ENCODE measurements at places on chromosomes 3 and 15.
A peak's percentile ranks its signal among the peaks of the same experiment; 100 is the strongest.

GRCh38 chr3:186511245-186511644, 32.9 kb downstream of the CRYGS start:
- no peak for DNase-seq

- no peak for DNase-seq
Observed at GRCh38 chr3:23985747-23986544, 40.9 kb downstream of the NR1D2 start.

- DNase-seq, result no peak
Observed at GRCh38 chr3:124702950-124703349, 27.3 kb upstream of the UMPS start.

- peak; percentile 6 for DNase-seq
Observed at GRCh38 chr3:131107637-131108433, 81.2 kb downstream of the NEK11 start.

DNA sequence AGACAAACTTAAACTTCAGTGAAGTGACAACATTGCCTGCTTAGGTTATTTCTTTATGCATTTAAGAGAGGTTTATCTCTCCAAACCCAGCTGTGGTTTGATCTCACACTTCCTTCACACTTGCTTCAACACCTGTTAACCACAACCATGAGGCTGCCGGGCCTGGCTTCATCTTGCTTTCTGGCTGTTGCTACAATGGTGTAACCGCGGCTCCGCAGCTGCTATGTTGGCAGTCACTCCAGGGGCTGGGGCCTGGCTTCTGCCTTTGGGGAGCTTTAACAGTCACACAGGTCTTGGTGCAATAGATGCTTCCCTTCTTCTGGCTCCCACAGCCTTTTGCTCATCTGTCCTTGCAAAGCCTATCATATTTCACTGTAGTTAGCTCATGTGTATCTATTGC, 72.9 kb upstream of the MNS1 start:
- peak; percentile 5 for DNase-seq

- DNase-seq, result no peak
Observed at GRCh38 chr15:82792068-82792467, 13.8 kb downstream of the FSD2 start.
